ENCODE measurements at places on chromosomes 1 and 21. TPM values are rescaled to one million over a fixed set of nuclear protein-coding genes. Genes with fewer than 3 reads are reported as not detected.

DNA sequence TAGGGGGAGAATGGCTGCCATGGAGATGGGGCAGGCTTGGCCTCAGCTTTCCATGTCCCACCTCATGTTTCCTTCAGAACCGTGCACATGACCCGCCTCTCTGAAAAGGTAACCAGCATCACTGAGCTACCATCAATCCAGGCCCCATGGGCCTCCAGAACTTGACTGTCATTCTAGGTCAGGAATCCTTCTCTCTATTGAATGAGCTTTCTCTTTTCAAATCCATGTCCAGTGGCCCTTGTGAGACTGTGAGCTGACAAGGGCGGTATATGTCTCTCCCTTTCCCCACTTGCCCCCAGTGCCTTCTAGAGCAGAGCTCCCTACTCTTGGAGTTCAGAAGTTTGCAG, 4.4 kb downstream of the CSRP1 start:
- DNase-seq: no peak

Gene DCLRE1B
- total RNA-seq: 25.2 TPM

DNA sequence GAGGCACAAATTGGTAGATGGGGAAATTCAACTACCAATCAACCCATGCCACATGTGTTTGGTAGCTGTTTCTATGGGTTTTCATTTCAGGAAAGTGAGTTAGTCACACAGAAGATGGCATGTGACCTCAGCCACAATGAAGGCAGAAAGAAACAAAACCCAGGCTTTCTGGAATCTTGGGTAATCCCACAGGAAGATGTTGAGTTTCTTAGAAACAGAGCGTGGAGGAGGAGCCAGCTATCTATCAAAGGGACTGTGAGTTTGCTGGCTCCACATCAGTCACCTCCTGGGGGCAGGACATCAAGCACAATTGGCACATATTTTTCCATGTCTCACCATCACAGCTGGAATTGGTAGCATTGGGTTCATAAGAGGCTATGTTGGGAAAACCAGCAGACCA, 188.9 kb upstream of the PLXNA2 start:
- DNase-seq: no peak

Gene RAD54L
- total RNA-seq: 66.3 TPM

Gene GBP5
- total RNA-seq: 187 TPM

Measured in activated naive CD8-positive, alpha-beta T cell treated with anti-CD3 and anti-CD28 coated beads for 36 hours (primary cell).